Naive thymus-derived CD4-positive, alpha-beta T cell (primary cell): ENCODE measurements at places on chromosomes 1 and 21. TPM values are rescaled to one million over a fixed set of nuclear protein-coding genes. Genes with fewer than 3 reads are reported as not detected.

Gene UQCRHL
- 1.9 TPM for total RNA-seq

DNA sequence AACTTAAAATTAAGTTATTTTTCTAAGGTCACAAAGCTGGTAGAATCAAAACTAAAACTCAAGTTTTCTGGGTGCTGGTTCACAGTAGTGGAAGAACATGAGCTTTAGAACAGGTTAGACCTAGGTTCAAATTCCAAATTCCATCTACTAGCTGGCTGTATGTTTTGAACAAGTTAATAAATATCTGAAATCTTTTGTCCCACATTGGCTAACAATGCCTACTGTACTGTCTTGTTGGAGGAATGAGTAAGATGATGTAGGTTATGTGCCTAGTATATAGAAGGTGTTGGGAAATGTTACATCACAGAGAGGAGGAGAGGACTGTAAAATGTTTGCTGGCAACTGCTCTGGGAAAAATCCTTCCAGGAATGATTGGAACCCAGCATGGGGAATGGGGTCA is 14.0 kb upstream of the CD247 start:
- H3K4me1 ChIP-seq, result no peaks in the 10 kb centered on the region
- DNase-seq, result no peak
- no peak overlapping the region for H3K27ac ChIP-seq
- no peaks in the 10 kb centered on the region for H3K36me3 ChIP-seq
- no peak overlapping the region for H3K4me3 ChIP-seq
- H3K27me3 ChIP-seq, result no peaks in the 10 kb centered on the region

- H3K4me3 ChIP-seq, result no peak overlapping the region
- no peak for DNase-seq
- H3K36me3 ChIP-seq, result no peaks in the 10 kb centered on the region
- no peak overlapping the region for H3K27ac ChIP-seq
- H3K4me1 ChIP-seq, result no peaks in the 10 kb centered on the region
Observed at GRCh38 chr1:99843760-99844159, 6.4 kb upstream of the AGL start.

Gene TSPEAR
- not detected for total RNA-seq

GRCh38 chr1:170471398-170472053 is 60.4 kb upstream of the GORAB start:
- H3K27me3 ChIP-seq, result no peaks in the 10 kb centered on the region
- H3K4me1 ChIP-seq, result no peaks in the 10 kb centered on the region
- no peak for DNase-seq
- no peak overlapping the region for H3K4me3 ChIP-seq
- no peaks in the 10 kb centered on the region for H3K36me3 ChIP-seq

- no peak overlapping the region for H3K27ac ChIP-seq
- H3K4me1 ChIP-seq, result no peaks in the 10 kb centered on the region
- no peaks in the 10 kb centered on the region for H3K27me3 ChIP-seq
- H3K36me3 ChIP-seq, result no peaks in the 10 kb centered on the region
- DNase-seq, result no peak
Observed at GRCh38 chr1:76408303-76408702, 333.8 kb downstream of the ST6GALNAC3 start.

Gene CFHR1
- total RNA-seq, result not detected

Gene ORC1
- total RNA-seq, result 23.0 and 25.2 TPM in 2 replicates

Gene FAM72C
- total RNA-seq, result not detected

DNA sequence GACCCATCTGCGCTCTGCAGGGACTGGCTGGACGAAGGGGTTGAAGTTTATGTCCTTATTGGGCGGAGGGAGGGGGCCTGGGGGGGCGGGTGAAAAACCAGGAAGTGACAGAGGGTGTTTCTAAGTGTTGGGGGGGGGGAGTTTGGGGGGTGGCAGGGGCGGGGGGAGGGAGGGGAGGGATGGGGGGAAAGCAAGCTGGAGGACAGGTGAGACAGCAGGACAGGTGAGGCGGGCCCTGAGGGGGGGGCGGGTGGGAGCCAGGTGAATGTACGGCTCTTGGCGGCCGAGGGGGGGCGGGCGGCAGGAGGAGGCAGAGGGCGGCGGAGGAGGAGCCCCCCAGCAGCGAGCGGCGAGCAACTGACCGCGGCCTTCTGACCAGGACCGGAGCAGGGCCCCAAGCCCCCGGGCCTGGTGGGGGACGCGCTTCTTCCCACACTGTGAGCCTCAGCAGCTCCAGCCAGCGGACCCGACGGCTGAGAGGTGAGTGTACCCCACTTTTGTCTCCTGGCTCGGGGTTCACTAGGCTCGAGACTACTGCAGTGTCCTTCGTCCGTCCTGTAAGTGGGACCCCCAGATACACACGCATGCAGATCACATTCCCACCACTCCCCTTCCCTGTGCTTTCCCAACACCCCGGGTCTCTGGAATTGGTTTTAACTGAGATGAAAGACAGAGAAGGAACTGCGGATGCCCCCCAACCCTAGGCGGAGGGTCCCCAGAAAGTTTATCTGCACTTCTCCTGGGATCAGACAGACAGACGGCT is at the start of gene ZBTB7B:
Gene ZBTB7B (plus strand): TSS at position 339 of the 763 bp plus-strand sequence. CDS start 11,859 bp downstream, outside the sequence.
- no peaks in the 10 kb centered on the region for H3K27me3 ChIP-seq
- peak within 1 kb of the TSS; percentile 95 for H3K4me3 ChIP-seq
- no peaks in the 10 kb centered on the region for H3K36me3 ChIP-seq
- H3K4me1 ChIP-seq, result peaks cover 29% of the 10 kb centered on the region

GRCh38 chr21:20971296-20971921 is 26.8 kb upstream of the NCAM2 start:
- peak; percentile 15 for DNase-seq
- H3K27ac ChIP-seq, result no peak overlapping the region
- no peaks in the 10 kb centered on the region for H3K36me3 ChIP-seq
- no peak overlapping the region for H3K4me3 ChIP-seq

Gene VTCN1
- total RNA-seq, result not detected

GRCh38 chr1:160400223-160400645 is at the start of gene VANGL2:
VANGL2 (plus strand) TSS chr1:160400564; CDS start chr1:160415838, 15,274 bp downstream.
- H3K27me3 ChIP-seq, result no peaks in the 10 kb centered on the region
- peak; percentile 20 for DNase-seq
- no peaks in the 10 kb centered on the region for H3K4me1 ChIP-seq
- no peak within 1 kb of the TSS for H3K27ac ChIP-seq

Gene SLC2A5
- total RNA-seq, result 0.08 TPM

Gene CELA2A
- total RNA-seq, result not detected

DNA sequence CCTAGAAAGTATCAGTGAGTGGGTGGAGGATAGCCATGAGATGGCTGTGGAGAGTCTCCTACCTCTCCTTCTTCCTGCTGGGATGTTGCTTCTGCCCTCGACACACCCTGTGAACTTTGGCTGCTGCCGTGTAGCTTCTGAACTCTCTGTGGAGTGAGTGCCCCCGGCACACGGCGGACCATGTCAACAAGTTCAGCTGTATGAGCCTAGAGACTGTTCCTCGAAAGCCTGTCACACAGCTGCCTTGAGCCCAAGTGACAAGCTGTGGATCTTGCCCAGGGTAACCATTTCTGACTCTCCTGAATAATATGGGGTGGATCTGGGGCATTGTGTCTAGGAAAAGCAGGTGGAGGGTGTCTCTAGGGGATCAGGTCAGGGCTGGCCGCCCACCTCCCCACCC is 143.2 kb downstream of the NOS1AP start:
- no peak for DNase-seq
- no peaks in the 10 kb centered on the region for H3K4me1 ChIP-seq
- H3K36me3 ChIP-seq, result no peaks in the 10 kb centered on the region
- no peak overlapping the region for H3K27ac ChIP-seq
- H3K27me3 ChIP-seq, result no peaks in the 10 kb centered on the region
- no peak overlapping the region for H3K4me3 ChIP-seq
